ENCODE measurements at places on chromosomes 12 and 14. TPM values are rescaled to one million over a fixed set of nuclear protein-coding genes. Genes with fewer than 3 reads are reported as not detected.

The KRT84 gene
- not detected for total RNA-seq

- H3K27me3 ChIP-seq: no peaks in the 10 kb centered on the region
- no peak overlapping the region for H3K4me3 ChIP-seq
- peak; percentile 19 for DNase-seq
Observed at GRCh38 chr14:102828151-102828550, 50.9 kb downstream of the TRAF3 start.

DNA sequence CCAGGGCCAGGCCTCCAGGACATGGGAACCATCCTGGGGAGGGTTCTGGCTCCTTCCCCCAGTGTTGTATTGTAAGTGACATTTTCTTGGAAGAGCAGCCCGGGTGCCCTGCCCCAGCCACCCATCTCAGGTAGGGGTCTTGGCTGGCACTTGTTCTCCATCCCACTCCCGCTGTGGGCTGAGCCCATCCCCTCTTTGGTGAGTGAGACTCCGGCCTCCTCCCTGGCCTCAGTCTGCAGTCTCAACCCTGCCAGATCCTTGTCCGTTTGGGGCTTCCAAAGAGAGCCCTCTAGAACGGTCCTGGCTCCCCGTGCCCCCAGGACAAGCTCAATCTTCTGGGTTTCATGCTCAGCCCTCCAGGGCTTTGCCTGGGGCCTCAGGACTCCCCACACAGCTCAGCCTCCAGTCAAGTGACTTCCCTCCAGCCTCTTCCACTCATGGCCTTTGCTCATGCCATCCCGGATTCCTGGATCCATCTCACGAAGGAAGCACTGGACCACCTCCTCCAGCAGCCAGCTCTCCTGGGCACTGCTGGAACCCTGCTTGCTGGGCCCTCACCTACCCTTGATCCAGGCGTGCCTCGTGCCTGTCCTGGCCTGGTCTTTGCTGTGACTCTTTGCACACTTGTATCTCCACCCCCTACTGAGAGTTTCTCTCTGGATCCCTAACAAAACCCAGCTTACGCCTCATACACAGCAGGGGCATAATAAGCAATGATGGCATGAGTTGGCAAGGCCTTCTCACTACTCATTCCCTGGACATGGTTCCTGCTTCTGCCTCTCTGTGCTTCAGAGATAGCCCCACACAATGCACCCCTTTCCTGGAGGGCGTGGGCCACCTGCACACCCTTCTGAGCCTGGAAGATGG lies 297.4 kb upstream of the RTL1 start:
- no peak for DNase-seq
- no peaks in the 10 kb centered on the region for H3K4me1 ChIP-seq
- no peak overlapping the region for H3K27ac ChIP-seq
- no peaks in the 10 kb centered on the region for H3K27me3 ChIP-seq
- no peak overlapping the region for H3K4me3 ChIP-seq

The NTS gene
- 2.4 TPM for total RNA-seq

The KRT6A gene
- total RNA-seq: not detected

DNA sequence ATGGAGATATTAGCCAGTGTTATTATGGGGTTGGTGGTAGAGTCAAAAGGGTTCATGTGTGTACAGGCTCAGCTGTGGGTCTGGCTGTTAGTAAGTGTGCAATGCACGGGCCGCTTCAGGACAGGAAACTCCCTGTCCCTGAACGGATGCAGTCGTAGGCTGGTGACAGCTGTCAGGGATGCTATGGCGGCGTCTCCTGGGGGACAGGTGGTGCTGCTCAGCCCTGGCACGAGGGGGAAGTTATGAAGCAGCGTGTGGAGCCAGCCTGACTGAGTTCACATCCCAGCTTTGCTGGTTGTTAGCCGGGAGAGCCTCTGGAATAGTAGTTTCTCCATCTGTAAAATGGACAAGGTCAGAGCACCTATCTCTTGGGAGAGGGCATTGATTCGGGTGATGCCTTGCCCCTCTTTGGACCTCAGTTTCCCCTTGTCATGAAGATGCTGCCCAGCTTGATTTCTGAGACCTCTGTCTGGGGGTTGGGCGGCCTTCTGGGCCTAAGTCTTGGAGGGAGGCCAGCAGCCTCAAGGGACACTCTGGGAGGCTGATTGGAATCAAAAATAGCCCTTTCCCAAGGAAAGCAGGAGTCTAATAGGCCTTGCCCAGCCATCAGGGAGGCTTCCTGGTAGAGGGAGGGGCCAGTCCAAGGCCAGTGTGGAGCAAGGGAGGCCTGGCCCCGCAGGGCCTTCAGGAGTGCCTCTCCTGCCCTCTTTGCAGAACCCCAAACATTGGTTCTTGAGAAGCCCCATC lies 7.1 kb downstream of the ASB2 start:
- no peak overlapping the region for H3K4me3 ChIP-seq
- H3K27me3 ChIP-seq: no peaks in the 10 kb centered on the region
- H3K27ac ChIP-seq: no peak overlapping the region
- DNase-seq: no peak
- peaks cover 18% of the 10 kb centered on the region for H3K4me1 ChIP-seq

GRCh38 chr12:130027798-130028197 lies 124.0 kb upstream of the TMEM132D start:
- DNase-seq: no peak
- peaks cover 56% of the 10 kb centered on the region for H3K27me3 ChIP-seq
- H3K4me1 ChIP-seq: no peaks in the 10 kb centered on the region
- H3K36me3 ChIP-seq: no peaks in the 10 kb centered on the region
- no peak overlapping the region for H3K27ac ChIP-seq
- H3K4me3 ChIP-seq: no peak overlapping the region

The RAB3IP gene
- 81.4 TPM for total RNA-seq

DNA sequence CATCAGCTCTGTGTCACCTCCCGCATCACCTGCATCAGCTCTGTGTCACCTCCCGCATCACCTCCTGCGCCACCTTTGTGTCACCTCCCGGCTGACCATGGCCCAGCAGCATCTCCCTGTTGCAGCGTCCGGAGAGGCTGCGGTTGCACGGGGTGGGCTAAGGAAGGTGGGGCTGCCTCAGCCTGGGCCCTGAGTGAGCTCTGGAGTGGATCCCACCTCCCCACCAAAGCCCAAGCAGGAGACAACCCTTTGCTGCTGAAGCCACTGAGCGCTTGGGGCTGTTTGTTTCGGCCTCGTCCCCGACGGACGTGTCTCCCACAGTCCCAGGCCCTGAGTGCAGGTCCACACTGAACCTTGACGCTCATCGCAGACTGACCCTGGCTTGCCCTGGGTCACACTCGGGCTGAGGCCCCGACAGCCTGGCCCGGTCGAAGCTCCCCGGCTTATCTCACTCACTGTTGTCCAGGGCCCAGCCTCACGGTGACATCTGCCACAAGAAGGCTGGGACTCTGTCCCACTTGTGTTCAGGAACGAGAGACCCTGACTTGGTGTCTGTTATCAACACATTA lies 12.2 kb downstream of the TMEM121 start:
- H3K36me3 ChIP-seq: no peaks in the 10 kb centered on the region
- H3K27me3 ChIP-seq: no peaks in the 10 kb centered on the region

DNA sequence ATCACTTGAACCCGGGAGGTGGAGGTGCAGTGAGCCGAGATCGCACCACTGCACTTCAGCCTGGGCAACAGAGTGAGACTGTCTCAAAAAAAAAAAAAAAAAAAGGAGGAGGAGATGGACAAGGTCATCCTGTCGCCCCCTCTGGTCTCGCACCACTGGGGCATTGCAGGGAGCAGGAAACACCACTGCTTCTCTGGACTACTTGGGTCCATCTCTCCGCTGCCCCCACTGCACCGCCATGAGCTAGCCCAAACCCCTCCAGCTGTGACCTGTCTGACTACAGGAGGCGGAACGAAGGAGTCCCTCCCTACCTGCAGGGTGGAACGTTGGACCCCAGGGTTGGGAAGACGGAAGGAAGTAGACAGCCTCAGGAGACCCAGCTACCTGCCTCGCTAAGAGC lies 18.2 kb upstream of the FAM222A start:
- DNase-seq: no peak
- H3K4me1 ChIP-seq: peaks cover 13% of the 10 kb centered on the region
- H3K36me3 ChIP-seq: no peaks in the 10 kb centered on the region
- peak overlapping the region; percentile 59 for H3K27ac ChIP-seq
- H3K4me3 ChIP-seq: no peak overlapping the region
- H3K27me3 ChIP-seq: no peaks in the 10 kb centered on the region

The NKX2-1 gene
- total RNA-seq: not detected

Measured in cardiac muscle cell (in vitro differentiated cells and primary cell).